A172 (cell line): ENCODE measurements at places on chromosomes 3 and 15. TPM values are rescaled to one million over a fixed set of nuclear protein-coding genes. Genes with fewer than 3 reads are reported as not detected.

DNA sequence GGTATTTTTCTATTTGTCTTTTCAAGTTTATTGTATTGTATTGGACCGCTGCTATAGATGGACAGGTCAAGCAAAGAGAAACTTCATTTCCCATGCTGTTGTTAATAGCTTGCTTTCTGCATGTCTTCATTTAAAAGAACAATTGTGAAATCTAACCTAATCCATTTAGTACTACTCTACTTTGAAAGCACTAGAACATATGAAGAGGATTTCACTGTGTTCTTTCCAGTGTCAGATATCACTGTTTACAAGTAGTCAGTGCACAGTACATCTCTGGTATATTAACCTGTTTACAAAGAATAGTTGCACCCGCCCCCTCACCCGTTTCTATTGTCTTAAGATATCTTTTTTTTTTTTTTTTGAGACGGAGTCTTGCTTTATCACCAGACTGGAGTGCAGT is 21.8 kb upstream of the EDEM1 start:
- no peak for DNase-seq

DNA sequence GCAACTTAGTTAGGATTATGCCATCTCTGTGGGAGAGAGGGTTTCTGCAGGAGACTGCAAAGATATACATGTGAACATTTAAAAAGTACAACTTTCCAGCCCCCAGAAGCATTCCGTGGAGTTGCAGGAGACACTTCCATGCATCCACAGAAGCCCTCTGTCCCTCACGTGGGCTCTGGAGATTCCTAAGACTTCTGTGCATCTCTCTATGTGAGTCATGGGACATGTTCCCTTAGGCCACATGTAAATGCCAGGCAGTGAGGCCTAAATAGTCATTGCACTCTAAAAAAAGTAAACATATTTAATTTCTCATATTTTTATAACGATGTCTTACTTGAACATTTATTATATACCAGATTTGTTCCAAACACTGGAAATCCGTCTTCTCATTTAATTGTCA is 126.5 kb upstream of the ROPN1 start:
- no peak for DNase-seq

GRCh38 chr3:88321363-88322050 is 171.7 kb downstream of the C3orf38 start:
- no peak for DNase-seq

- DNase-seq = no peak
Observed at GRCh38 chr15:58529041-58529440, 97.2 kb downstream of the LIPC start.

GRCh38 chr3:107241217-107241616 is 136.0 kb upstream of the CCDC54 start:
- no peak for DNase-seq

GRCh38 chr3:105526360-105527111 is 159.8 kb downstream of the ALCAM start:
- DNase-seq = peak; percentile 34

DNA sequence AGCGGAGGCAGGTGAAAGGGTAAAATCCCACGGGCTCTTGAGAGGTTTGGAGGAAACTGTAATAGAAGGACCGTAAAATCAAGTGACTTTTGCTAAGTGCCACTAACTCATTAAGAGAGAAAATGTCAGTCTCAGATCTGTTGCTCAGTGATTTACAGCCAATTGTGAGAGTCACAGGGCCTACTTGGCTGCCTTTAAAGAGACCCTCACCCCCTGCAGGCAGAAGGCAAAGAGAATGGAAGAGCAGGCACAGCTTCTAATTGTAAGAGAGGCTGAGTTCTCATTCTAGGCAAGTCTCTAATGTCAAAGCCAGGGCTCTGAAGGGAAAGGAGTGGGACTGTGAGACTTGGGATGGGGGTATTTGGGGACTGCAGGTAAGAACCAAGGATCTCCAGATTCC is 9.3 kb upstream of the SYNM start:
- DNase-seq = no peak

DNA sequence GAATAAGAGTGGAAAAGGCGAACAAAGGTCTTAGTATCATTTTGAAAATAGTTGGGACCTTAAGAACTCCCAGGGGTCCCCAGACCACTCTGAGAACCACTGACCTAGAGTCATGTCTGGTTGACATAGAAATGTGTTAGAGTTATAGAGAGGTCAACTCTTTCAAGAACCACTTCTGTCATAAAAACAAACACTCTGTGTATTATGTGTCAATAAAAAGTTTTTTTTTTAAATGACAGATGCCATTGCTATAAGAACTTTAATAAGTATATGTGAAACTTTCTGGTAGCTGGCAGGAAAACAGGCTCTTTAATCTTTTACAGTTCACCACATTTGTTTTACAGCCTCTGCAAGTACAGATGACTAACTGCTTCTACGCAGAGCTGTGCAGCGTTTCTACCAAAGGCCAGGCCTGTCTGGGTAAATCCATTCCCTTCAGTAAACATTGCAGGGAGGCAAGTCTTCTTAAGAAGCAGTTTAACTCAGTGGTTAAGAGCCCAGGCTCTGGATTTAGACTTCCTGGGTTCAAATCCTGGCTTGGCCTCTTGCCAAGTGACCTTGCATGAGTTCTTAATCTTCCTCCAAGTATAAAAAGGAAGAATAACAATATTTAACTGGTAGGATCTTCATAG is 56.6 kb downstream of the RFTN1 start:
- peak; percentile 65 for DNase-seq

- no peak for DNase-seq
Observed at GRCh38 chr15:26729581-26729980, 43.3 kb downstream of the GABRB3 start.

GRCh38 chr3:4979428-4980228 is at the start of gene BHLHE40:
BHLHE40 (plus strand) TSS chr3:4979437; CDS start chr3:4979719, 282 bp downstream.
- no peak for DNase-seq

- no peak for DNase-seq
Observed at GRCh38 chr3:73351423-73352071, 273.2 kb downstream of the PDZRN3 start.

DNA sequence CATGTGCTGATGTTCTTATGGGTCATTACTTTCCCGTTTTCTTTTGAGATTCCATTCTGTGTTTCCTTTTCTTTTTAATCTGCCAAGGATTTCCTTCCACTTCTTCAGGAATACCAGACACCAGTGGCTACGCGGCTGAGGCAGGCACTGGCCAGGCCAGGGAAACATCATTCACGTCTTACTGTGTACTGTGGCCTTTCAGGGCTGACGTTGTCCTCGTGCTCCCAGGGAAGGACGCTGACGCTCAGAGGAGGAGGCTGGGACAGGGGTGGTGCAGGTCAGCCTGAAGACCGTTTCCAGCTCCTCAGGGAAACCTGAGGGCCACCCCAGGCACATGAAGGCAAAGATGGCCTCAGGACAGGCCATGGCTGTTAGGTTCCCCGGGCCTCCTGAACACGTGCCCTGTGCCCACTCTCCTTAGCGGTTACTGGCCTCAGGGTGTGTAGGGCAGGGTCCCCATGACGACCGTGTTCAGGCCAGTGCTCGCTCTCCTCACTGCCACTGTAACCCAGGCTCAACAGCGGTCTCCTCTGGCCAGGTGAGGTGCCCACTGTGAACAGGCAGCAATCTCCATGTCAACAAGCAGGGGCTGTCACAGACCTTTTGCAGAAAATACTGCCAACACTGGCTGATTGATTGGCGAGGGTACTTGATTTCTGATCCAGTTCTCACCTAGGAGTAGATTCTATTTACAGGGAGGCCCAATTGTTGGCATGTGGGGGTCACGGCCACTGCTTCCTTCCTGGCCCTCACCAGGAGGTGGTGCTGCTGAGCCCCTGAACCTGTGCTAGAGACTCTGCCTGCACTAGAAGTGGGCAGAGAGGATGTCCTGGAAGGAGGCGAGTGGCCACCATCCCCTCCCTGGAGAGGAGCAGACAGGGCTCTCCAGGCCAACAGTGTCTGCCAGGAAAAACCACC is 169.5 kb downstream of the ATP10A start:
- DNase-seq = no peak

DNA sequence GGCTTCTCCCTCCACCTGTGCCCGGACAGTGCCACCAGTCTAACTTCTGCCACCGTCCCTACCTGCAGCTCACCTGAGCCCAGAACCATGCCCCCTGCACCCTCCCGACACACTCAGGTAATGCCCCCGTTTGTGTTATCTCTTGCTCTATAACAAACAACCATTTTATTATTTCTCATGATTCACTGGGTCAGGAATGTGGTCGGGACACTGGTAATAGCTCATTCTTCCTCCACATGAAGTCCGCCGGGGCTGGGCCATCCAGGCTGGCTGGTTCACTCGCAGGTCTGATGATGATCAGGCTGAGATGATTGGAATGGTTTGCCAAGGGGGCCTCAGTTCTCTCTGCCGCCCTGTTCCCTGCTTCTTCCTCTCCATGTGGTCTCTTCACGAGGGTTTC is 20.3 kb upstream of the NR2E3 start:
- peak; percentile 82 for DNase-seq

Gene SI
- not detected in 2 replicates for total RNA-seq

Gene GRAMD2A
- 3.2 TPM in 1 of 2 replicates, not detected in the other for total RNA-seq

Gene REC114
- total RNA-seq = not detected in 2 replicates

Gene ALAS1
- 60.1 and 66.9 TPM in 2 replicates for total RNA-seq

Gene SAMMSON
- 0.12 and 0.84 TPM in 2 replicates for total RNA-seq
